Hindlimb muscle (tissue), 1 donor: ENCODE measurements at places on chromosomes 12 and 14. TPM values are rescaled to one million over a fixed set of nuclear protein-coding genes. Genes with fewer than 3 reads are reported as not detected.

Gene GLT8D2
- 40.1 TPM for polyA plus RNA-seq

- no peak for DNase-seq
Measured at GRCh38 chr14:67522270-67522669, 10.8 kb upstream of the PLEKHH1 start.

DNA sequence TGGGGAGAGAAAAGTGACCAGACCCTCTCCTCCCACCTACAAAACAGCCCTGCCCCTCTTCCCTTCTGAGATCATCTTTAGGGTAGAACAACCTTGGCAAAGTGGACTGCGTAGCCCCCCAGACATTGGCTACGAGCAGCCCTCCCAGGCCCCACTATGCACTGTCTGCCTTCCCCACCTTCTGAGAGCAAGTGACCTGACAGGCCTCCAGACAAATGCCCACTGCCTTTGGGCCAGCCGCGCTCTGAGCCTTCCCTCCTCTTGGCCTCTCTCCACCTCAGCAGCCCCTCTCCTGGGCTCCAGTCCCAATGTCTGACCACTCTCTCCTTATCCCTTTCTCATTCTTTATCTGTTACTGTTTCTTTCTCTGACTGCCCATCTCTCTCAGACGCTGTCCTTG lies 46.5 kb upstream of the CCND2 start:
- no peak for DNase-seq

- peak; percentile 81 for DNase-seq
Measured at GRCh38 chr12:48002773-48003218, 1.5 kb downstream of the COL2A1 start.

Gene CFAP54
- 0.44 TPM for polyA plus RNA-seq

Gene CCT2
- 174 TPM for polyA plus RNA-seq

Gene CMA1
- not detected for polyA plus RNA-seq

Gene NFATC4
- polyA plus RNA-seq: 34.8 TPM

GRCh38 chr12:57735198-57735855 lies 3.2 kb downstream of the AGAP2 start:
- DNase-seq: no peak

GRCh38 chr14:100406505-100407131 lies 83.5 kb downstream of the SLC25A47 start:
- DNase-seq: no peak

Gene ANO2
- polyA plus RNA-seq: 3.9 TPM

- no peak for DNase-seq
Measured at GRCh38 chr12:47385653-47386052, 305.9 kb upstream of the AMIGO2 start.

Gene OLR1
- 2.3 TPM for polyA plus RNA-seq

- DNase-seq: no peak
Measured at GRCh38 chr12:25106818-25107217, 88.1 kb downstream of the DNAI7 start.

Gene PRB2
- not detected for polyA plus RNA-seq
